Activated T-helper 1 cell treated with Interleukin-2 at 50 U/mL for 16 hours (primary cell): ENCODE measurements at places on chromosomes 3 and 15.

- DNase-seq: no peak
Measured at GRCh38 chr3:88226910-88227309, 77.2 kb downstream of the C3orf38 start.

DNA sequence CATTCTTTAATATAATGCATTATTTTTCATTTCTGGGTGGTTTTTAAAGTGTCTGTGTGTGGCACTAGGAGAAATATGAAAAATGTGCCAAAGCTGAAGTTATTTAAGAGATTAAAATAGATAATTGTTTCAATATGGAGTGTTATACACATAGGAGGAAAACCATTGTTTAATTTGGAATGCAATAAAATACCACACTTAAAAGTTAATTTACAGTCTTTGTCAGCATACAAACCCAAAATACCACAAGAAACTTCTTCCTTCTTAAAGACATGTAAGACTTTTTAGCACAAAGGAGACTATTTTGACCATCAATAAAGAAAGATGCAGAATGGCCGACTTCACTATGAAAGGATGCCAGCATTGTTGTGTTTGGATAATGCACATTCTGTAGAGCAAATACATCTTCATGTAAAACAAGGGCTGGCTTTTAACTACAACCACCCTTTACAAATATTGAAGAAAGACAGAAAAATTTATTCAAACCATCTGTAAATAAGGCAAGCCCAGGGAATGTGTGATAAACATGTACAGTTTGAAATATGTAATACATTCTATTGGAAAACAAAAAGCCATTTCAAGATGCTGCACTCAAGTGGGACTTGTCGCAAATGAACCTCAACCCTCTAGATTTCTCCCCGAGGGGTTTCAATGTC lies 1146.6 kb downstream of the ROBO1 start:
- DNase-seq: no peak

- no peak for DNase-seq
Measured at GRCh38 chr3:111326144-111326995, 215.6 kb upstream of the CD96 start.

- DNase-seq: no peak
Measured at GRCh38 chr3:93969443-93969842, 4.3 kb downstream of the PROS1 start.

- DNase-seq: no peak
Measured at GRCh38 chr15:65512807-65513416, 4.6 kb downstream of the DPP8 start.

DNA sequence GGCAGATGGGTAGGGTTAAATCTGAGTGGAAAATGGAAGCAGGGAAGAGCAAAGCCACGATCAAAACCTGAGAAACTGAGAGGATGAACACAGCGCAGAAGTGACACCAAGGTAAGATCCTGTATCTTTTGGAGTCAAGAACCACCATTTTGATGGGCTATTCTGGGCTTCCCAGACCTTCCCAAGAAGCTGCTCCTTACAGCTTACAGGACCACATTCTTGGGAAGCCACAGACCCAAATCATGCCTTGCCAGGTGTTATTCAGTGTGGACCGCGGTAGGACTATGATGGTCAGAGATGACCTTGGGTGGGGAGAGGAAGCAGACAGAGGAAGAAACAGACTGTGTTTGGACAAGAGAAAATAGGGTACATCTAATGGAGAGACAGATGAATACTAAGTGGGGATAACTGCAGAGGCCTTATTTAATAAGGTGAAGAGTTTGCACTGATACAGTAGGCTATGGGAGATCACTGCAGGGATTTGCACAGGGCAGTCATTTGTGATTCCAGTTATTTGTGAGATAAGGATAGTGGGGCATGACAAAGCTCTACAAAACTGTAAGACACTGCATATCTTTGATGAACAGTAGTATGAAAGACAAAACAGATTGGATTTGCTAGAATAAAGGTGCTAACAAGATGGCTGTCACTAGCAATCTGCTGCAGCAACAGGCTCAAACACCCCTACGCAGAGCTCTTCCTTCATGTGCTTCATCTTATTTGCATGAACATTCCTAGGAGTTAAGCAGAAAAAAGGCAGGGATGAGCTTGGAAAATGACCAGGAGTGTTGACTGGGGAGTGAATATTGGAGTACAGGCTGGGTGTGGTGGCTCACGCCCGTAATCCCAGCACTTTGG lies 105.9 kb downstream of the IGF2BP2 start:
- no peak for DNase-seq

DNA sequence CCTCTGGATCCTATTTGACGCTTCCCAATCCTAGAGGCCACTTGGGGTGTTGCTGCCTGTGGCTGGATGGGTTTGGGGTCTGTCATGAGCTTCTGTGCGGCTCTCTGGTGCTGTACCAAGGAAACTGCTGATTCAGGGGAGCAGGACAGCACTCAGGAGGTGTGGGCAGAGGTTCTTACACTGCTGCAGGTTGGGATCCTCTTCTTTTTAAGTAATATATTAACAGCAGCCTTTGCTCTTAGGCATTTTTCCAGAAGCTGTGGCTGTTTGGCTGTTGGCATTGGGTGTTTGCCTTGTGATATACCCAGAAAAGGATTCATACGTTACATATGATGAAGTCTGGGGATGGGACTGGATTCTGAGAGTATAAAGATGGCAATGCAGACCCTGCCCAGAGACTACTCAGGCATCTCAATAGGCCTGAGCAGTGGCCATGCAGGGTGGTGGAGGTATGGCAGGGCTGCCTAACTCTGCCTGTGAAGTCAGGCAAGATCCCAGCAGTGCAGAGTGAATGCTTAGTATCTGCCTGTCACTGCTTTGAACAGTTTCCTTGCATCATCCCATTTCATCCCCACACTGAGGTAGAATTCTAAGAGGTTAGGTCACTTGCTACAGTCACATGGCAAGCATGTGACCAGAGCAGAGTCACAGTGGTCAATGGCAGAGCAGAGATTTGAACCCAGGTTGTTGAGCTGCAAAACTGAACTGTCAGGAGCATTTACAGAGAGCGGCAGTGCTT lies 3.9 kb downstream of the ABHD6 start:
- no peak for DNase-seq

- DNase-seq: no peak
Measured at GRCh38 chr3:127106053-127106452, 86.9 kb upstream of the PRR23E start.

- DNase-seq: no peak
Measured at GRCh38 chr3:171753025-171753472, 57.2 kb downstream of the PLD1 start.

DNA sequence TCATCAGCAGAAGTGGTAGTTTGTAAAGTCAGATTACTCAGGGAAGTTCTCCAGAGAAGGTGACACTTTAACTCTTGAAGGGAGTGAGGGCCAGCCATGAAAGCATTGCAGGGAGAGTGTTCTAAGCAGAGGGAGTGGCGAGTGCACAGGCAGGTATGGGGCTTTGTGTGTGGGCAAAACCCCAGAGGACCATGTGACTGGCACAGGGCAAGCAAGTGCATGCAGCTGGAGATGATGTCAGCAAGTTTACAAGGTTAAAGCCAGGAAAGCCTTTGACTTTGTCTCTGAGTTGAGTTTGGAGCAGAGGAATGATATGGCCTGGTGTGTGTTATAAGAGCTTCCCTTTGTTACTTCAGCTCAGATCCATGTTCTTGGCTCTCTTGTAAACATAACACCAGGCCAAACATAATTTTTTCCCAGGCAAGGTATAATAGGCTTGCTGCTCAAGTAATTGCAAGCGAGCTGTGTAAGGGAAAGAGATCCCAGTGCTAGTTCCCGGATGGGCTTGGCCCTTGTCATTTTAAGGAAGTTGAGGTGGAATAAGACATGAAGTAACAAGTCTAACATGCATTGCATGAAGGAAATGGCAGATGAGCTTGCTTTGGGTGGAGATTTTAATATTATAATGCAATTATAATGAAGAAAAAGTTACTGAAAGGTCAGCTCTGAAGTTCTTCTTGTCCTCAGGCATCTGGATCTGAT lies 341.1 kb upstream of the LRRC3B start:
- no peak for DNase-seq

DNA sequence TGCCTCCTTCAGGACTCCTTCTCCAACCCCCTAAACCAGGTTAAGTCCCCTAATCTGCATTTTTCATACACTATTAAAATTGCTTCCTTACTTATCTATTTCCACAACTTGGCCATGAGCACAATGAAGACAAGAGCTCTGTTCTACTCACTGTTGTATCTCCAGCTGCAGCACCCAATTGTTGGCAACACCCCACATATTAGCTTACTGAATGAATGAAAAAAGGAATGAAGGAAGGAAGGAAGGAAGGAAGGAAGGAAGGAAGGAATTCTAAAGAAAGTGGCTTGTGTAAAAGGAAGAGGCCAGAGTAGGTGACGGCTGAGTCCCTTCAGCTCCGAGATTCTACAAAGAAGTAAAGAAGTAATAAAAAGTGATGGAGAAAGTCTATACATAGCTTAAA lies 444.7 kb downstream of the ERC2 start:
- DNase-seq: no peak

DNA sequence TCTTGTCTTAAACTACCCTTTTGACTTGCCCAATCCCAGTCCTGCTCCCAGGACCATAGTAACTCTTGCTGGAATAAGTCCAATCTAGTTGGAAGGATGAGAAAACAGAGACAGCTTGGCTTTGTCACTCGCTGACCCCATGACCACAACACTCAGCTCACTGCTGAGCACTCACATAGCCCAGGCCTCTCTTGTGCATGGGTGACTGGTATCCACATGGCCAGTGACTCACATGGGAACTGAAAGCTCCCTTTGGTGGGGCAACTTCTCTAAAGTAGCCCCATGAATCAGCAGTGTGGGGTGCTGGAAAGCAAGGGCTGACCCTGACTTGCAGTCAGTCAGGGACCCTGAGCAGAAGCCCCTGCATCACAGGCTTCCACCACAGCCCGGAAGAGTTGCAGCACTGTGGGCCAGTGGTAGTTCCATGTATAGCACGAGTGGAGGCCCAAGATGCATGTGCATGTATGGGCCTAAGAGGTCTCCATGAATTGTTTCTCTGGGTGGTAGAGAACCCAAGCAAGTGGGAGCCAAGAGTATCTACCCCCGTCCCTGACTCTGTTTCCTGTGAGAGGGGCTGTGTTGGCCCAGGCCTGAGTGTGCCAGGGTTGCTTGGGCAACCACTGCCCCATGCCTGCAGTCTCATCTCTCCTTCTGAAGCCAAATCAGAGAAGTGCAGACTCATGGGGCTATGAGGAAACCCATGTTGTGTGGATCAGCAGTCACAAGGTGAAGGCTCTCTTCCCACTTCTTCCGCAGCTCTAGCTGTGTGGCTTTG lies 62.1 kb upstream of the XCR1 start:
- no peak for DNase-seq

- no peak for DNase-seq
Measured at GRCh38 chr3:8273479-8273878, 228.1 kb upstream of the LMCD1 start.

GRCh38 chr3:192731233-192731632 lies 3.9 kb upstream of the FGF12 start:
- no peak for DNase-seq
